ENCODE measurements at places on chromosomes 13 and 19.
A peak's percentile ranks its signal among the peaks of the same experiment; 100 is the strongest.

DNA sequence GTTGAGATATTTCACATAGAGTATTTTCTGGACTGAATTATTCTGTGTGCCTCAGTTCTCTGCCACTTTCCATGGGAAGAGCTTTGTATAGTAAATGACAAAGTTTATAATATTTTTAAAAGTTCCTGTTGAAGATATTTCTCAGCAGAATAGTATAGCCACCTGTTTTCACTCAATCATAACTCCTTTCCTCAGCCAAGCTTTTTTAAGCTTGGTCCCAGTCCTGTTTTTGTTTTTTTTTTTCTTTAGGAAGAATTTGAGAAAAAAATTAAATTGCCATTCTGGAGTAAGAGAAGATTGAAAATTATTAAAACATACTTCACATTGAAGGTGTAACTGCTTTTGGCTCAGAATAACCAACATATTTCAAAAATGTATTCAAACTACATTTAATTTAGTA lies 55.5 kb downstream of the ENOX1 start:
- DNase-seq: no peak

DNA sequence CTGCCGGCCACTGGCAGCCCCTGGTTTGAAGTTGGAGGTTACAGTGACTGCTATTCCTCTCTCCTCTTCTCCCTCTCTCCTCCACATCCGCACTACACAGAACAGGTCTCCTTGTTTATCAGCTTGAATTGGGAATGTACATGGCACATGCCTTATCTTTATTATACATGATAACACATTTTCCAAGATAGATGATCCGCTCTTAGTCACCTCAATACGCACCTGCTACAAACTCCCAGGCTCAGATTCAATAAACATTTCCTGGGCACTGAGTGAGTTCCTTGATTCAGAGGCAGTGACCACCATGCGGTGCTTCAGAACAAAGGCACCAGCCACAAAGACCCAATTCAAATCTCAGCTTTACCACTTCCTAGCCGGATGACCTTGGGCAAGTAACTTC lies 227.7 kb downstream of the TSHZ3 start:
- no peak for DNase-seq

- peak; percentile 84 for DNase-seq
These were observed 5.1 kb downstream of the DOT1L start for GRCh38 chr19:2168619-2169424.

GRCh38 chr19:31938675-31939074 lies 406.7 kb upstream of the ZNF507 start:
- no peak for DNase-seq

DNA sequence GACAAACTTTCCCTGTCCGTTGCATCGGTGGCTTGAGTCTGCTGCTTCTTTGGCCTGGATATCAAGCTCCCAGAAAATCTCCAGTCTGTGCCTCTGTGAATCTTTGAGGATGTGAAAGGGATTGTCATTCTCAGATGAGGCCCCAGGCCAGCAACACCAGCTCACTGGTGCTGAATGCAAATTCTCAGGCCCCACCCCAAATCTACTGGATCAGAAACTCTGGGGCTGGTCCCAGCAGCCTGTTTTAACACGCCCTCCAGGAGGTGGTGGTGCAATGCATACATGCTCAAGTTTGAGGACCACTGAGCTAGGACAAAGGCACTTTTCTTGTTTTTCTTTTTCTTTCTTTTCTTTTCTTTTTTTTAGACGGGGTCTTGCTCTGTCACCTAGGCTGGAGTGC lies 23.6 kb downstream of the TNFSF11 start:
- no peak for DNase-seq

DNA sequence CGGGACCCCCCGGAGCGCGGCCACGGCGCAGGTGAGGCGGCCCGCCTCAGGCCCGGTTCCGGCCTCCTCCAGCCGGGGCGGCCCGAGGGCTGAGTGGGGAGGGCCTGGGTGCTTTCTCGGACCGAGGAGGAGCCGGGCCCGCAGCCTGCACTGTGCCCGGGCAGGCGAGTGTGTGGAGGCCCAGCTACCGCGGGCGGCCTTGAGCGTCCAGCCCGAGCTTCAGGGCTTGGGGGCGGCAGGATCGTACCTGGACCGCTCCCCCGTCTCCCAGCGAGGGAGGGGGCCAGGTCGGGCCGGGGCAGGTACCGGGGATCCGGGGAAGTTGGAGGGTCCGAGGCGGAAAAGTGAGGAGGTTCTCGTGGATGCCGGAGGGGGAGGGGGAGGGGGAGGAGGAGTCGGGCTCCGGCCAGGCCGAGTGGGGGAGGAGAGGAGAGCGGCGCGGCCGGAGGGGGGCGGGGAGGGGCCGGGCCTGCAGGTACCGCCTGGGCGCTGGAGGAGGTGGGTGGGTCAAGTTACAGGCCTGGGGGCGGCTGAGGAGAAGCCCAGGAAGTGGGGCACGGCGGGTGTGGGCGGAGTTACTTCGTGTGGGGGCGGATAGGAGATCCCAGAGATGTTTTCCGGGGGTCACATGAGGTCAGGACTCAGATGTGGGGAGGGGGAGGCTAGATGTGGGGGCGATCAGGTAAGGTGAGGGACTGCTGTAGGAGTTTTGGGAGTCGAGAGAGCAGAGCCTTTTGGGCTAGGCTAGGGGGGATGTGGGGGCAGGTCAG lies 545 bp downstream of the NACC1 start:
- DNase-seq: peak; percentile 54

GRCh38 chr13:111325146-111325890 lies 4.9 kb downstream of the TEX29 start:
- no peak for DNase-seq

- DNase-seq: no peak
These were observed 9.3 kb upstream of the FBXL3 start for GRCh38 chr13:77036279-77036678.

GRCh38 chr13:111429064-111429558 lies 108.7 kb downstream of the TEX29 start:
- DNase-seq: no peak

- DNase-seq: no peak
These were observed 66.5 kb upstream of the STARD13 start for GRCh38 chr13:33352041-33352440.

All from stimulated activated CD8-positive, alpha-beta memory T cell treated with anti-CD3 and anti-CD28 coated beads, Interleukin-7, amount 100 ng/mL, for 4 hours (primary cell).